ENCODE measurements at places on chromosomes 7 and 10. TPM values are rescaled to one million over a fixed set of nuclear protein-coding genes. Genes with fewer than 3 reads are reported as not detected.

Gene SORBS1
- total RNA-seq, result 1.1 TPM

Gene GPR37
- total RNA-seq, result not detected

Gene EFCAB10
- not detected for total RNA-seq

Gene ADAM8
- 157 TPM for total RNA-seq

Gene LRRC17
- total RNA-seq, result 0.18 TPM

Gene ENO4
- not detected for total RNA-seq

Gene ASZ1
- not detected for total RNA-seq

Gene GPR15LG
- total RNA-seq, result not detected
